SHP77 treated with DMSO at 0.1 percent for 48 hours (cell line): ENCODE measurements at places on chromosomes 3 and 15.

- DNase-seq, result peak; percentile 62
These were observed 25.5 kb downstream of the ASB7 start for GRCh38 chr15:100627789-100628395.

GRCh38 chr3:17795280-17795679 is 52.8 kb upstream of the TBC1D5 start:
- DNase-seq, result no peak

DNA sequence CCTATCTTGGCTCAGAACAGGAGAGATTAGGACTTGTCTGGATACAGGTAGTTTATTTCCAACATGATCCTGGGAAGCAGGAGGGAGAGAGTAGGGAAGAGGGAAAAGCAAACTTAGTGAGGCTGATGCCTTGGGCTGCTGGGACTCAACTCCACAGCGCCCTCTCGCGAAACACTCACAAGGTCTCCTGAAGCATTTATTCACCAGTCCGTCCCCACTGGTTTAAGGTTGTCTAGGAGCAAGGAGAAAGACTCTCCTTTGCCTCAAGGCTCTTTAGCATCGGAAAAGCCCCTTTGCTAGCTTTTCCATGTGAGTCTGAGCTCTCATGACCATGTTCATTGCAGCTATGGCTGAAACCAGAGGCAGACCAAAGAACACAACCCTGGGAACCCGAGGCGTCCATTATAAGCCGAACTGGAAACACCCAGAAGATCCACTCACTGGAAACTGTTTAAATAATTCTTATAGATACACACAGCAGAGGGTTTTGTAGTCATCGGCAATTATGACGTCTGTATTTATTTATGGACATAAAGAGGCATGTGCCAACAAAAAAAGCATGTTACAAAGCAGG is 244.5 kb downstream of the CD47 start:
- no peak for DNase-seq

- no peak for DNase-seq
These were observed 10.1 kb downstream of the CSRNP1 start for GRCh38 chr3:39143051-39143885.

- no peak for DNase-seq
These were observed 78.2 kb downstream of the TOP2B start for GRCh38 chr3:25586553-25586952.

GRCh38 chr3:9244495-9245183 is 4.8 kb downstream of the SRGAP3 start:
- DNase-seq, result no peak

DNA sequence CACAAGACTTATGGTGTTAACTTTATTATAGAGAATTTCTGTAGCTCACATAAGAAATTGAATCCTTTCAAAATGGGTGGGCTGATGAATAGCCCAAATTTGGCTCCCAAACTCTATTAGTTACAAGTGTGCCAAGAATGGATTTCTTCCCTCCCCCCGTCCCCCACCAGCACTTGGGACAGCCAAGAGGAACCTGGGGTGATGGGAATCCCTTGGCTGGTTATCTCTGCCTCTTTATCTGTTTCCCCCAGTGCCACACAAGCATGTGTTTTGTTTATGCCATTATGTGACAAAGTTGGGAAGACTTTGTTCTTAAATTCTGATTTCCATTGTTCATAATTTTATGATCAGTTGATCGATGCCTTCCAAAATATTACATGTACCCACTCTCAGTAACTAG is 28.3 kb downstream of the CMSS1 start:
- DNase-seq, result no peak

GRCh38 chr3:105865016-105865623 is 3.7 kb downstream of the CBLB start:
- no peak for DNase-seq

- DNase-seq, result no peak
These were observed 96.1 kb downstream of the STAC start for GRCh38 chr3:36476286-36476942.

DNA sequence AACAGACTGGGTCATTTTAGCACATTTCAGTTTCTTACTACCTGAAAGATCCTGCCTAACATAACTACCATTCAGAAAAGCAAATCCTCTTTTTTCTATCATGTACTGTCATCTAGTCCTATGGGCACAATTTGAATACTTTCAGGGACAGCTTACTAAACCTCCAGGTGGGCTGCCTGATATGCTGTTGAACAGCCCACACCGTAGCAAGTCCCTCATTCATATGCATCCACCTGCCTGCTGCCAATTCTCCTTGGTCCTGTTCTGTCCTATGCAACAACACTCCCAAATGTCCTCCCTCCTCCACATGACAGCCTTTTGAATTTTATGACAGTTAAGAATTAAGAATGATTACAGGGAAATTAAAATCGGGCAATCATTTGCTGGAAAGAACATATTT is 137.9 kb downstream of the KCNAB1 start:
- no peak for DNase-seq

DNA sequence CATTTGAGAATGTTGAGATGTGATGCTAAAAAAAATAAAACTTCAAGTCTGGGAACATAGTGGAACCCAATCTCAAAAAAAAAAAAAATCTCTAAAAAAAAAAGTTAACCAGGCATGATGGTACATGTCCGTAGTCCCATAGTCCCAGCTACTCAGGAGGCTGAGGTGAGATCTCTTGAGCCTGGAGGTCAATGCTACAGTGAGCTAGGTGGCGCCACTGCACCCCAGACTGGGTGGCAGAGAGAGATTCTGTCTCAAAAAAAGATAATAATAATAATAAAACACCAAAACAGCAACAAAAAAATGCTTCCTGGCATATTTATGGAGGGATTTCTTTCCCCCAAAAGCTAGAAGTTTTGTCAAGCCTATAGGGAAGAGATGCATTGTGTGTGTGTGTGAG is 361.6 kb downstream of the ROBO1 start:
- no peak for DNase-seq

- DNase-seq, result no peak
These were observed 13.9 kb downstream of the OR5H15 start for GRCh38 chr3:98180319-98180890.

DNA sequence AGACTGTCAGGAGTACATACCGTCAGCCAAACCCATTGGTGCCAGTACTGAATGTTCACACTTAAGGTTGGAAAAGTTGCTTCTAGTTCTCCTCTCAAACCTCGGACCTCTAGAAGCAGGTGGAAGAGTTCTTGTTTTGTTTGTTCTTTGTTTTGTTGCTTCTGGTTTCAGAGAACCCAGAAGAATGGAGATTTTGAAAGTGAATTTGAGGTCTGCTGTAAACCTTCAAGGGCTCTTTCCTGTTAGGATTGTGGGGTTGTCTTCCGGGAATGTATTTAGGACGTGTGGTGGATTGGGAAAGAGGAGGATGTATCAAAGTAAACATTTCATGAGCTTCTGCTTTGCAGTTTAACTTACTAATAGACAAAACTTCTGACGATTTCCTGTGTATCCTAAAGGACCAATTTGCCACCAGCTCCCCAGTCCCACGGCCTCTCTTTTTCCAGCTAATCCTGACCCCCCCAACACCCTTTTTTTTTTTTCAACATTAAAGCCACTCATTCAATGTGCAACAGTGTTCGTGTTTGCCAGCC is 50.3 kb downstream of the FILIP1L start:
- DNase-seq, result no peak

- DNase-seq, result no peak
These were observed 158.7 kb downstream of the APBA2 start for GRCh38 chr15:29044503-29044901.

DNA sequence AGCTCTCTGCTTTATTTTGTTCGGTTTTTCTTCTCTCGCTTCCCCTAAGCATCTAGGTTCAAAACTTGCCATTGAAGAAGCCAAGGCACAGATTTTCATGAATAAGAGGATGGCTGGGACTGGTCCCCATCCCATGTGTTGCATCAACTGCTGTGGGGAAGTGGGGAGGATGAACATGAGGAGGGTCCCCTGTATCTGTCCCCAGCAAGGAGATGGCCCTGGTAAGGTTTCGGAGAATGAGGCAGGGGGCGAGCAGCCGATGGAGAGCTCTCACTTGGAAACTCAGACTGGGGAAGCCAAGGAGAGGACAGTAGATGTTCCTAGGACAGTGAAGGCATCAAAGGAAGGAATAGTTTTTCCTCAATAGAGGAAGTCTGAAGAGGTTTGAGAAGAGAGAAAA is 142.0 kb upstream of the ATP2B2 start:
- DNase-seq, result no peak

GRCh38 chr3:58005669-58006068 is 2.6 kb upstream of the FLNB start:
- DNase-seq, result no peak

DNA sequence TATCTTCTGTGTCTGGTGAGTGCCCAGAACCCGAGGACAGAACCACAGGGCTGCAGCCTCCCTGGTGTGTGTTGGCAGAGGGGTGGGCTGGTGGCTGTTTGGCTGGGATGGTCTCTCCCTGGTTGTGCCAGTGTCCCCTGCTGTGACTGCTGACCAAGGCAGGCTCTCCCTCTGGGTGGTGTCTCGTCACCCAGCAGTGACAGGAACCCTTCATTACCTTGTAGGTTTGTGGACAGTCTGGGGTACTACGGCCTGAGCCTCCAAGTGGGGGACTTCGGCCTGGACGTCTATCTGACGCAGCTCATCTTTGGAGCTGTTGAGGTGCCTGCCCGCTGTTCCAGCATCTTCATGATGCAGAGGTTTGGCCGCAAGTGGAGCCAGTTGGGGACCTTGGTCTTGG is 6.4 kb upstream of the SLC22A14 start:
- DNase-seq, result no peak

- no peak for DNase-seq
These were observed 91.9 kb downstream of the ARNT2 start for GRCh38 chr15:80496096-80496495.

- no peak for DNase-seq
These were observed 292.5 kb downstream of the MCTP2 start for GRCh38 chr15:94523873-94524272.

DNA sequence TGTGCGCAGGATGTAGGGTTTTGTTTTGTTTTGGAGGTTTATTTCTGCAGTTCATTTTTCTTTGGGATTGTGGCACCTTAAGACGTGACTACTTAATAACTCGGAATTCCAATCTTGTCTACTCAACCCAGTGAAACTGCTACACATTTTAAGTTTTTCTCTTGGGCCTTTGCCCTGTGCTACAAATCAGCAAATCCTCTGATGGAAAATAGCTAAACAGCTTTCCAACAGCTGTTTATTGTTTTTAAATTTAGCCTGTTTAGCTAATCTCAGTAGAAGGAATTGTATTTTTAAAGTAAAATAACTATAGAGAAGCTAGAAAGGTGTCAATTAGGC is 48.4 kb downstream of the OPA1 start:
- no peak for DNase-seq

GRCh38 chr3:127747751-127748521 is 74.4 kb downstream of the MGLL start:
- DNase-seq, result no peak

- no peak for DNase-seq
These were observed 28.1 kb downstream of the C3orf80 start for GRCh38 chr3:160253298-160253697.

DNA sequence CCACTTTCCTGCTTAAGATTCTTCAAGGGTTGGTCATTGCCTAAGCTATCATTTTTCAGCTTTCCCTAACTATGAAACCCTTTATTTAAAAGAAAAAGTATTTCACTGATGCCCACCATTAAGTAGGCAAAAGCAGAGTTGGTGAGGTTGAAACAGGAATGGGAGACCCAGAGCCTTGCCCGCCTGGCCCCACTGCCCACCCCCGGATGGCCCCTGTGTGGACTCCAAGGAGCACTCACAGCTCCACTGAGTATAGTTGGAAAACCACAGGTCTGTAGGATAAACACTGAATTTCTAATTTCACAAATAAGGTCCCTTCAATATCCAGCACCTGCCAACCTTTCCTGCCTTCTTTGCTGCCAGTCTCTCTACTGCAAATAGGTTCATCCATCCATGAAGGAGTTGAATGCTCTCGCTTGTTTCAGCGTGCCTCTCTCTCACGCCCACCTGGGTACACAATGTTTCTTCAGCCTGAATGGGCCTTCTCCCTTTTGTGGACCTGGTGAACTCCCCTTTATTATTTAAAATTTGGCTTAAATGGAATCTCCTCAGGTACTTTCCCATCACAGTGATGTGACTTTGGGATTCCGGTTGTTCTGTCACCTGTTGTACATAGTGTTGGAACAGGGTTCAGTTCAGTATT is 8.7 kb upstream of the ACAP2 start:
- no peak for DNase-seq

DNA sequence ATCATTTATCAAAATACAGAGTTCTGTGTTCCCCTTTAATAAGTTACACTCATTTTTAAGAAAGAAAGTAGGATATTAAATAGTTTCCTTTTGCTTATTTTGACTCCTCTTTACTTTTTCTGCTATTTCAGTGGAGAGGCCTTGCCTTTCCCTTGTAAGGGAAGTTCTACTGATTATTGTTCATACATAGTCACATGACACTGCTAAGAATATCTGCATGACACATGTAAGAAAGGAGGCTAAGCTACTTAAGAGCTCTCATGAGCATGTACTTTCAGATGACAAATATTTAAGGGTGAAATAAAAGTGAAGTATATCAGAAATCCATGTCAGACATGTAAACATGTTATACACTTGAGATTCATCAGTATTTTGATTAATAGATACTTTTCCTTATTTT is 39.0 kb downstream of the MYRIP start:
- no peak for DNase-seq
